Omental fat pad (tissue), 4 donors: ENCODE measurements at places on chromosomes 4 and X. TPM values are rescaled to one million over a fixed set of nuclear protein-coding genes. Genes with fewer than 3 reads are reported as not detected.

PFKFB1 gene
- total RNA-seq, result 23.8 TPM

CNOT6L gene
- total RNA-seq, result 41.6 TPM

SH2D1A gene
- total RNA-seq, result 3.5 TPM

ASMTL gene
- 23.1 TPM for total RNA-seq

RS1 gene
- total RNA-seq, result not detected

HMX1 gene
- total RNA-seq, result not detected

MAGEH1 gene
- 38.0 TPM for total RNA-seq

NAP1L2 gene
- 4.7 TPM for total RNA-seq

TET2 gene
- 23.8 TPM for total RNA-seq

ANOS1 gene
- total RNA-seq, result 3.2 TPM

SPANXN3 gene
- total RNA-seq, result not detected

PHOX2B gene
- not detected for total RNA-seq

COX18 gene
- 15.9 TPM for total RNA-seq
